ENCODE measurements at places on chromosomes 16 and 17.

GRCh38 chr17:12627781-12628451, 37.8 kb upstream of the MYOCD start:
- DNase-seq: no peak

DNA sequence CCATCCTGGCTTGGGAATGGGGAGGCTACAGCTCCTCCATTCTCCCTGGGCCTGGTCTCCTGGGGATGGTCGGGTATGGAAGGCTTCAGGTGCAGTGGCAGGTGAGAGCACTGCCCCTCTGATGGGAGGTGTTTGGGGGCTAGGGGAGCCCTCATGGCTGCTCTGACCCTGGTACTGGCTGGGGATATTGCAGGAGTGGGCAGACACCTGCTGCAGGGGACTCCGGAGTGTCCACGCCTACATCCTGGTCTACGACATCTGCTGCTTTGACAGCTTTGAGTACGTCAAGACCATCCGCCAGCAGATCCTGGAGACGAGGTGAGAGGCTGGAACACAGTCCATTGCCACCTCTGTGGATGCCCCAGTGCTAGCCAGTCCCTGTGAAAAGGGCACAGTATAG, 8.8 kb downstream of the RASL10B start:
- DNase-seq: no peak

DNA sequence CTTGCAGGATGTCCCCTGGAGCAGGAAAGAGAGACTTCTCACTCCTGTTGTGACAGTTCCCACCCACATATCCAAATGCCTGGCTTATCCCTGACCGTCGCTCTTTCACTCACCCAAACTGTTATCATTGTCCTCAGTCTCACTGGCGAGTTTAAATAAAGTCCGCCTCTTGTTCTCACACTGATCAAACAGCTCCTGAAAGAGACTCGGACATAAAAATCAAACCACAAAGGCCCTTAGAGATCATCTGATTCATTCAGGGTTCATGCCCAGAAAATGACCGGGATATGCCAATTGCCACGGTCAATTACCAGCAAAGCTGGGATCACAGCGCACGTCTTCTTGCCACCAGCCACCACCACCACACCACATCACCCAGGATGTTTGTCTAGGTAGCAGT, 19.9 kb downstream of the GGA3 start:
- DNase-seq: no peak

DNA sequence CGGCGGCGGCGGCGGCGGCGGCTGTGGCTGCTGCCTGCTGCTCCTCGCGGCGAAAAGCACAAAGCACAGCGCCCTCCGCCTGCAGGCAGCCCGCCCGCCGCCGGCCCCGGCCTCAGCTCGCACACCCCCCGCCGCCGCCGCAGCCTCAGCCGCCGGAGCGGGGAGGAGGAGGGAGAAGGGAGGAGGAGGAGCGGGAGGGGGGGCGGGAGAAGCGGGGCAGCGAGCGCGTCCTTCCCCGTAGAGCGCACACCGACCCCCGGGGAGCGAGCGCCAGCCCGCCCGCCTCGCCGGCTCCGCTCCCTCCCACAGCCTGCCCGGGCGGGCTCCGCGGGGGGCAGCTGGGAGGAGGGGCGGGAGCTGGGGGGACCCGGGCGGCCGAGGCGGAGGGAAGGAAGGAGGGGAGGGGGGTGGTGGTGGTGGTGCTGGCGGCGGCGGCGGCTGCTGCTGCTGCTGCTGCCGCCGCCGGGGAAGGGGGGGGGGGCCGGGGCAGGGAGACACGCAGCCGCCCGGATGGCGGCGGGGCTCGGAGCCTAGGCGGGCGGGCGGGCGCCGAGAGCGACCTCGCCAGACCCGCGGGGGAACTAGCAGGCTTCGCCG, at the start of gene UBTF:
Gene UBTF, minus strand, starts transcription at position 60 of the 597 bp plus-strand sequence. CDS start 1,446 bp downstream, outside the sequence.
- no peak for DNase-seq

GRCh38 chr16:3570420-3571062, 6.7 kb downstream of the NLRC3 start:
- no peak for DNase-seq

- no peak for DNase-seq
These were observed 9.9 kb downstream of the CCDC182 start for GRCh38 chr17:57735230-57735629.

- DNase-seq: no peak
These were observed 141.8 kb downstream of the GRIN2A start for GRCh38 chr16:10040136-10041080.

DNA sequence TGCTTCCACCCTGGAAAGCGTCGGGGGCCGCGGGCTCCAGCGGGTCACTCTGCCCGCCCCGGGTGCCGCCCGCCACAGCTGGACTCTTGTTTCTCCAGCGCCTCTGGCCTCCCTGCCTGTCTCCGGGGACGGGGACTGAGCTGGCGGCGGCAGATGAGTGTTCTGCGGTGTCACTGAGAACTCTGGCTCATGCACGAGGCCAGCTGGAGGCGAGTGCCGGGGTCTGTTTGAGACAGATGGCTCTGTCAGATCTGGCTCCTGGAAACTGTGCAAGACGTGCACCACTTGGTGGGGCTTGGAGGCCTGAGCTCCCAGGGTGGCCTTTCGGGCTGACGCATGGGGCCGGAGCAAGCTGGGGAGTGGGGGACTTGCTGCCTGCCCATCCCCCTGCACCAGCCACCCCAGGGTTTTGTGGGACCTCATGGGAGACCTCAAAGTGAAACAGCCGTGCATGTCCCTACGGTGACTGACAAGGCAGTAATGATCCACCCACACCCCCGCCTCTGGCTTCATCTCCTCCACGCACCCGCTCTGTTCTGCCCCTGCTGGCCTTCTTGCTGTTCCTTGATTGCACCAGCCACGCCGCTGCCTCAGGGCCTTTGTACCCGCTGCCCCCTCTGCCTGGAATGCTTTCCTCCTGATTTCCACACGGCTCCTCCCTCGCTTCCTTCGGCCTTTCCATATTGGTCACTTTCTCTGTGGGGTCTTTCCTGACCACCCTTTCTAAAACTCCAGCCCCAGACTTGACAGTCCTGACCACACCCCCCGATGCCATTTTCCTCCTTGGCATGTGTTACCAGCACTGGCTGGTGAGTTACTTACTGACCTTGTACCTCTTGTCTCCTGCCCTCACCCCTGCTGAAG, 174.9 kb upstream of the CIBAR2 start:
- no peak for DNase-seq

GRCh38 chr16:66387817-66388332, 21.4 kb downstream of the CDH5 start:
- no peak for DNase-seq

- no peak for DNase-seq
These were observed 38.4 kb upstream of the IRX6 start for GRCh38 chr16:55285586-55285985.

DNA sequence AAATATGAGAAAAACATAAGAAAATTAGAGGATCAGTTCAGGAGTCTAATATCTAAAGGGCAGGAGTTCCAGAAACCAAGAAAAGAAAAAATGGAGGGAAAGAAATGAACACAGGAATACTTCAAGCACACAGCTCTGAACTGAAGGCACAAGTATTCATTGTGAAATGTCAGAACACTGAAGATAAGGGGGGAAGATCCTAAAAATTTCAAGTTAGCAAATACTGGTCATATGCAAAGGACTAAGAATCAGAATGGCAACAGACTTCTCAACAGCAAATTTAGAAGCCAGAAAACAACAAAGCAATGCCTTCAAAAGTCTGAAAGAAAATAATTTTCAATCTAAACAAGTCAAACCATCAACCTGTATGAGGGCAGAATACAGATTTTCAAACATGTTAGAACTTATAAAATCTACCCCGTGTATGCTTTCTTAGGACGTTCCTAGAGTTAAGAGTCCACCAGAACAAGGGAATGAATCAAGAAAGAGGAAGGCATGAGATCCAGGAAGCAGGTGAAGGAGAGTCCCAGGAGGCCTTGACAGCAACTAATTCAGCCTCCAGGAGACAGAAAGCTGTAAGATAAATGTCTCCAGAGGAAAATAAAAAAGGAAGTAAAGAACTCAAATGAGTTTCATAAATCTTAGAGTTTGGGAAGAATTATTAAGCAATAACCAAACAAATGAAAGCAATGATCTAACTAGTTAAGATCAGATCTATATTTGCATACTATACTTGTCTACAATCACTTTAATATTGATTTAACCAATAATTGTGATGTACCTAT, 2.8 kb downstream of the BRD7 start:
- no peak for DNase-seq

GRCh38 chr16:73074382-73074781, 26.5 kb upstream of the ZFHX3 start:
- no peak for DNase-seq

DNA sequence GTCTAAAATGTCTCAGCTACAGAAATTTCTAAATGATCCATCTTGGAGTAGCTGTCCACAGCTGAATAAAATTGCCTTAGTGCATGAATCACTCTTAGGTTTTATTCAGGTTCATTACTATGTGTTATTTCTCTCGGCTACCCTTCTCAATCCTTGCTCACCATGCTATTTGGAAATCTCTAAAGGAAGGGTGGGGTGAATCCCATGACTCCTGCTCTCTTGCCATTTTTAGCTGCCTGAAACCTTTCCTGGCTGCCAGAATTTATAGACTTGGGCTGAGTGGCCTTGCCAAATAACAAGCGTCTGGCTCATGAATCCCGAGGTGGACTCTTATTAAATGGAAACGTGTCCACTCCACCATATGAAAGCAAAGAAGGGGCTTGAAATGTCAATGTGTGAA, 936.1 kb upstream of the SOX9 start:
- no peak for DNase-seq

DNA sequence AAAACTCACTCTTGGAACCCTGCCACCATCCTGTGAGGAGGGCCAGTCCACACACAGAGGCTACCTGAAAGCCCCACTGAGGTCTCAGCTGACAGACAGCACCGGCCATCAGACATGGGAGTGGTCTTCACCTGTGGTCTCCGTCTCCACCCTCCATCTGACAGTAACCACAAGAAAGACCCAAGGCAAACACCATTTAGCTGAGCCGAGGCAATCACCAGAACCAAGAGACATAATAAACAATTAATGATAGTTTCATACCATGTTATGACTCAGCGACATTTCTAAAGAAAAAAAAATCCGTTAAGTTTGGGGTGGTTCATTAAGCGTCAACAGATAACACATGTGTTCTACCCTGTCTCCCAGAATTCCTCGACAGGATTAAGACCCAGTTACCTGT, 6.1 kb upstream of the EVPLL start:
- no peak for DNase-seq

- DNase-seq: no peak
These were observed 9.6 kb downstream of the MYO19 start for GRCh38 chr17:36525113-36525512.

DNA sequence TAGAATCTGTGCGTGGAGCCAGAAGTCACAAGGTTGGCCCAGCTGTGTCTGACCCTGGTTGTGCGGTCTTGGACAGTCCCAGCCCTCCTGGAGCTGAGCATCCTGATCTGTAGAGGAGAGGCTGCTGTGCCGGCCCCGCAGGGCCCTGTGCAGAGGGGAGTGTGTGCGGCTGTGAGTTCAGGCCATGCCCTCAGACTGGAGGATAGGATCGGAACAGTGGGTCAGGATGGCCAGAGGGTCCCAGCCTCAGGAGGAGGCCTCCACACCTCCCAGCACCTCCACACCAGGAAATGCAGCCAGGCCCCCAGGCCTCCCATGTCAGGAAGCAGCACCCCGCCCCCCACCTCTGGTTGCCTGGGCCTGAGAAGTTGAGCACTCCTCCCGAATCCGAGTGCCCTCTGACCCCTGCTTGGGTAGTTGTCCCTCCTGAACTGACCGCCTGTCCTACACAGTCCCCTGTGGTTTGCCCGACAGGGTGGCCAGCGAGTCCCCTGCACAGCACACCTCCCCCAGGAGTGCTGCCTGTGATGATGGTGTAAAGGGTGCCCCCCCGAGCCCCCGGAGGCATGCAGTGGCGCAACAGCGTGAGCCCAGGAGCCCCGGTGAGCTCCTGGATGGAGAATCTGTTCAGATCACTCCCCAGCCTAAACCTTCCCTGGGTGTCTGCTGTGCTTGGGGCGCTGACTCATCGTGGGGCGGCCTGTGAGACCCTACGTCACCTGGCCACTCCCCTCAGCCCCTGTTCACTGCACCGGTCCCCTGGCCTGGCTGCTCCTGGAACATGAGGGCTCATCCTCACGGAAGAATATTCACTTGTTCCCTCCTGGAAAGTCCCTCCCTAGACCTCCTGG, 285.2 kb downstream of the SEC14L1 start:
- DNase-seq: no peak

DNA sequence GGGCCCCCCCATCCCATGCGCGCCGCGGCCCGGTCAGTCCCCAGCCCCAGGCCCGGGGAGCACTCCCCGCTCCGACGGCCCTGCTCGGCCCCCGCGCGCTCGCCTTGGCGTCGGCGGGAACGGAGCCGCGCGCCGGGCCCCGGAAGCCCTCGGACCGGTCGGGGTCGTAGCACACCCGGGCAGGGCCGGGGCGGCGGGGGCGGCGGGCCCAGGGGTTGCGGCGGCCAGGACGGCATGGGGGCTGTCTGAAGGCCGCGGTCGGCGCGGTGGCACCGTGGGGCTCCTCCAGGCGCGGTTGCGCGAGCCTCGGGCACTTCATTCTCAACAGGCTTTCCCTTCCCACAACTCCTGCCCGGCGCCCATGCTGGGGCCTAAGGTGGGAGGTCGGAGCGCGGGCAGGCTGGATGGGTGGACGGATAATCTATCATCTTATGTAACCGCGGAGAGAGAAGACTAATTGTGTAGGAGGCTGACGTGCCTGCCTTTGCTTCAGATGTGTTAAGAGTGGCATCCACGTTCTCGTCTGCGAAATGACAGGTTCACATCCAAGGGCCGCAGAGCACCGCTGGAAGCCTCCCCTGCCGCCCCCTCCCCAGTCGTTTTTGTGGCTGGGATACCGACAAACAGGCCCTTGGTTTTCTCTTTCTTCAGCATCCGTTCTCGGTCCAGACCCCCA, 708 bp downstream of the BAIAP2 start:
- no peak for DNase-seq

DNA sequence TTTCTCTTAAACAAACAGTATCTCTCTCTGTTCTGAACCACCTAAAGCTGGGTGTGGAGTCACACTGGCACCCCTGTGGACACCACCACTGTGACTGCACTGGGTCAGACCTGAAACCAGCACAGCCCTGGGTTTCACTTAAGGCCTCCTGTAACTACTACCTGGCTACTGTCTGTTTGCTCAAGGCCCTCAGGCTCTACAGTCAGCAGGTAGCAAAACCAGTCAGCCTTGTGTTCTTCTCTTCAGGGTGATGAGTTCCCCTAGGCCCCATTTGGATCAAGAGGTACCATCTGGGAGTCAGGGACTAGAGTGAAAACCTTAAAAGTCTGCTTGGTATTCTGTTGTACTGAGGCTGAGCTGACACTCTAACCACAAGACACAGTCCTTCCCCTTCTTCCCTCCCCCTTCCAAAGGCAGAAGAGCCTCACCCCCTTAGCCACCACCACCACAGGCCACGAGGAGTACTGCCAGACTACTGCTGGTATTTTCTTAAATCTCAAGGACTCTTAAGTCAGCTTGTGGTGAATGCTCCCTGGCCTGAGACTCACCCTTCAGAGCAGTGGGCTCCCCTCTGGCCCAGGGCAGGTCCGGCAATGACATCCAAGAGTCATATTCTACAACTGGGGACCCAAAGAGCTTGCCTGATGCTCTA, 153.2 kb upstream of the MON1B start:
- no peak for DNase-seq

Data from cortex of kidney (tissue), 1 donor.